ENCODE measurements at places on chromosomes 16 and 17. TPM values are rescaled to one million over a fixed set of nuclear protein-coding genes. Genes with fewer than 3 reads are reported as not detected.

SLFN12L gene
- polyA plus RNA-seq = 3.8 TPM

CTRB2 gene
- not detected for polyA plus RNA-seq

CBX8 gene
- 3.2 TPM for polyA plus RNA-seq

IRF8 gene
- 121 TPM for polyA plus RNA-seq

KRT39 gene
- polyA plus RNA-seq = not detected

TEKT5 gene
- 0.90 TPM for polyA plus RNA-seq

HSD17B2 gene
- polyA plus RNA-seq = not detected

TTLL6 gene
- polyA plus RNA-seq = not detected

CD300E gene
- polyA plus RNA-seq = not detected

CCDC92B gene
- polyA plus RNA-seq = not detected

SLC38A8 gene
- not detected for polyA plus RNA-seq

BICDL2 gene
- not detected for polyA plus RNA-seq

KRT14 gene
- polyA plus RNA-seq = not detected

PRR11 gene
- polyA plus RNA-seq = 39.8 TPM

PRR35 gene
- not detected for polyA plus RNA-seq

KRT36 gene
- not detected for polyA plus RNA-seq

MYH11 gene
- 1.9 TPM for polyA plus RNA-seq

TAC4 gene
- not detected for polyA plus RNA-seq

STX1B gene
- 0.38 TPM for polyA plus RNA-seq

TSPOAP1 gene
- polyA plus RNA-seq = 3.2 TPM

SLFN14 gene
- not detected for polyA plus RNA-seq

KCNJ18 gene
- not detected for polyA plus RNA-seq

CEP295NL gene
- polyA plus RNA-seq = not detected

KRTAP1-5 gene
- not detected for polyA plus RNA-seq

NPIPA3 gene
- not detected for polyA plus RNA-seq

TERB1 gene
- polyA plus RNA-seq = not detected

MYH2 gene
- not detected for polyA plus RNA-seq

ITGAD gene
- polyA plus RNA-seq = 0.92 TPM

TBC1D3G gene
- polyA plus RNA-seq = not detected

CCL4L2 gene
- 3.0 TPM for polyA plus RNA-seq

OMG gene
- 0.96 TPM for polyA plus RNA-seq

SRL gene
- not detected for polyA plus RNA-seq

SULT1A2 gene
- not detected for polyA plus RNA-seq

GCGR gene
- not detected for polyA plus RNA-seq

C17orf50 gene
- not detected for polyA plus RNA-seq

KRTAP17-1 gene
- polyA plus RNA-seq = not detected

KRTAP4-3 gene
- polyA plus RNA-seq = not detected

KRTAP4-1 gene
- polyA plus RNA-seq = not detected

CMTM3 gene
- polyA plus RNA-seq = 39.6 TPM

ANKRD11 gene
- polyA plus RNA-seq = 18.6 TPM

SNAI3 gene
- polyA plus RNA-seq = 6.2 TPM

TADA2A gene
- 31.6 TPM for polyA plus RNA-seq

SCNN1G gene
- polyA plus RNA-seq = 0.08 TPM

ABCA9 gene
- polyA plus RNA-seq = 0.01 TPM

KRTAP9-8 gene
- polyA plus RNA-seq = not detected

CCL7 gene
- not detected for polyA plus RNA-seq

ITGB4 gene
- polyA plus RNA-seq = 0.20 TPM

ALOX12 gene
- 0.42 TPM for polyA plus RNA-seq

XPO6 gene
- polyA plus RNA-seq = 55.2 TPM

All from GM12878 (cell line).